ENCODE measurements at places on chromosomes 7 and 10.
A peak's percentile ranks its signal among the peaks of the same experiment; 100 is the strongest.

DNA sequence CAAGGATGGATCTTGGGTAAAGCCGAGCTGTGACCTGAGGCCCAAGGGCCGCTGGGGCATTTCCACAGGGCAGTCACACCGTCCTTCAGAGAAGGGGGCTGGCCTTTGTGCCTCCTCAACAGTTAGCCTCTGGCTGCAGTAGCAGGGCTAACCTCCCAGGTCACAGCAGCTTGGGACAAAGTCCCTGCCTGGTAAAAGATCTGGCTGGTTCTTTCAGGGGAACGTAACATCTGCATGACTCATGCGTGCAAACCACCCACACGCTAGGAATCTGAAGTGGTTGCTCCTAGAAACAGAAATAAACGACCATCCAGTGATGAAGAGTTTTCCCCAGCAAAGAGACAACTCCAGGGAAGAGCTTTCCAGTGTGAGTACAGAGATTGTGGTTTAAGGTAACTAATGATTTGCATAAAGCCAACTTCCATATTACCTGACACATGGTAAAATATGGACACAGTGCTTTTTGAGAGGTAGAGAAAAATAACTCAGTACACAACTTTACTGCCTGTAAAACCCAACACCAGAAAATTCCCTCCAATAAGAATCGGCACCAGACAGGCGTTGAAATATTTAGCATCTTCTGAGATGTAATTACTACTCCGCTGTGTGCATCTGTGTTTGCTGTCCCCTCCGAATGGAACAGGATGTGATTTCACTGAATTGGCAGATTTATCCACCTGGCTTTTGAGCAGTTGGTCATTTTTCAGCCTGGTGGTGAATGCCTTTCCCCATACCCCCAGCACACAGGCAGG lies 84.9 kb upstream of the ADRB1 start:
- DNase-seq, result peak; percentile 90

DNA sequence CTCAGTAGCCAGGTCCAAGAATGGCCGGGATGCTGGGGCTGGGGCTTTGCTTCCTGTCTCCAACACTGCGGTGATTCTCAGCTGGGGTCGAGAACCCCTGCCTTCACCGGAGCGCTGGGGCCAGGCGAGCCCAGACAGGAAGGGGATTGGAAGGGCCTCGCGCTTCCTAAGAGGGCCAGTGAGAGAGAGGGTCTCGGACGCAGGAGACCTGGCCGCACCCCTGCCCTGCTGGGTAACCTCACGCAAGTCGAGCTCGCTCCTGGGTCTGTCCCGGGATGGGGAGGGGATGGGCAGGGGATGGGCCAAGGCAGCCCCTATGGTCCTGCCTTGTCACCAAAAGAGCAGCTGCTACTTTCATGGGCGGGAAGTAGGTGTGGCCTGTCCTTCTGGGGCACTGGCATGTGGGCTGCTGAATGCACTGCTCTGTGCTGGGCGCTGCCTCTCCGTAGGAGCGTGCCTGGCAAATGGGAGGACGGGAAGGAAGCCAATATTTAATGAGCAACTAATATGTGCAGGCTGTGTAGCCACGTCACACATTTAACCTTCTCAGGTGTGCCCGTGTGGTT lies 20.0 kb downstream of the KCNK18 start:
- DNase-seq, result peak; percentile 6

DNA sequence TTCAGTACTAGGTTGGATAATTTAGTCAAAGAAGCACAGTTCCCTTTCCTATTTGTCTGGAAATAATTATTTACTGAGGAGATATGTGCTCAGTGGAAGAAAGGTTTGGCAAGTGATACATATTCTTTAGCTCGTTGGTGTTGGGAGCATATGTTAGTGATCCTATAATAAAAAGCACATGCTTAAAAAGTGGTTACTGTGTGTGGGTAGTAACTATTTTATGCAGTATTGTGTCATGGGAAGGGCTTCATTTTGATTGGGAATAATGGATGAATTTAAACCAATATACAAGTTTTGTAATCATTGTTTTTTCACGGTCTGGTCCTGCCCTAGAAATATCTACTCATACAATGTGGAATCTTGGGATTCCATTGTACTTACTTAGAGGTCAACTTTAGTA lies 188.7 kb upstream of the PPP1R3A start:
- DNase-seq, result no peak

DNA sequence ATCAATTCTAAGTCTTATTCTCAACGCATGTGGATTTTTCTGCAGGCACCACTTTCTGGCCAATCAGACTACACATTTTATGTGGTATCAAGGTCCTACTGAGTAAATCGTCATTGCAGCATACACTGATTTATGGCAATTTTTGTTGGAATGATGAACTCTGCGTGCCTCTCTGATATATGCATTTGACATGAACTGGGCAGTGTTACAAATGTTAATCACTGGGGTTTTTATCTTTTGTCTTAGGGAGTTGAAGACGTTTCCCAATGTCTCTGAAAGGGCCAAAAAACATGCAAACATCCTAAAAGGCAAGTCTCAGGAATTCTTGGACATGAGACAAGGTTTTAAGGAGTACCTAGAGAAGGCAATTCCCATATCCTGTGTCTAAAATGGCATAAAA lies 809.5 kb upstream of the CELF2 start:
- DNase-seq, result peak; percentile 78

GRCh38 chr10:132595021-132595420 lies 57.4 kb downstream of the INPP5A start:
- DNase-seq, result no peak

Measured in cardiac fibroblast (primary cell).